Hindlimb muscle (tissue), 1 donor: ENCODE measurements at places on chromosomes 5 and 9. TPM values are rescaled to one million over a fixed set of nuclear protein-coding genes. Genes with fewer than 3 reads are reported as not detected.

GRCh38 chr9:92180669-92181181 is 65.5 kb upstream of the SPTLC1 start:
- no peak for DNase-seq

DNA sequence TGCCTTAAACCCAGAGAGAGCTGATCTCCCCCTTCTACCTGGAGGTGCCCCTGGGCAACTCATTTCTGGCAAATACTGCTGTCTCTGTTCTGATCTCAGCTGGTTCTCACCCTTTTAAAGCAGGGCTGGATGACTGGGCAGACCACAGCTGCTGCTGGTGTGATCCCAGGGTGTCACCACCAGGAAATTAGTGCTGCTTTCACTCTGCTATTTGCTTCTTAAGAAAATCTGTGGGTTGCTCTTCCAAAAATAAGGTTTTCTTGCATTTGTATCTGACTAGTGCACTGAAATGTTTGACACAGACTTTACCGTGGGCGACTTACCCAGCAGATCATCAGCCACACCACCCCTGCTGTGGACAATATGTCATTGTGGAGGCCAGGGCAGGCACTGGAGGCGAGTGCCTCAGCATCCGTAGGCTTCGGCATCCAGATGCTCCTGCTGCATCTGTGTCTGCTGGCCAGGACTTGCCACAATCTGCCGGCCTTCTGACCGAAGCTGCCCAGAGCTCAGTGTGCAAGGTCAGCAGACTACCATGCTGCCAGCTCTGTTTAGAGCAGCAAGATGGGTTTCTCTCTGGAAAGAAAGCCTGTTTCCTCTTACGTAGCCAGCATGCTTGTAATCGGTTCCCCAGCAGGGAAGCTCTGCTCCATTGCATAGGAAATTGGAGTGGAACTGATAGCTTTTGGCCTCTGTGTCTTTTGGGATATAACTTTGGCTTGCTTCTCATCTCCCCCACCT is 13.6 kb downstream of the ARHGAP26 start:
- peak; percentile 51 for DNase-seq

- no peak for DNase-seq
Measured at GRCh38 chr5:122201365-122201764, 72.0 kb downstream of the ZNF474 start.

DNA sequence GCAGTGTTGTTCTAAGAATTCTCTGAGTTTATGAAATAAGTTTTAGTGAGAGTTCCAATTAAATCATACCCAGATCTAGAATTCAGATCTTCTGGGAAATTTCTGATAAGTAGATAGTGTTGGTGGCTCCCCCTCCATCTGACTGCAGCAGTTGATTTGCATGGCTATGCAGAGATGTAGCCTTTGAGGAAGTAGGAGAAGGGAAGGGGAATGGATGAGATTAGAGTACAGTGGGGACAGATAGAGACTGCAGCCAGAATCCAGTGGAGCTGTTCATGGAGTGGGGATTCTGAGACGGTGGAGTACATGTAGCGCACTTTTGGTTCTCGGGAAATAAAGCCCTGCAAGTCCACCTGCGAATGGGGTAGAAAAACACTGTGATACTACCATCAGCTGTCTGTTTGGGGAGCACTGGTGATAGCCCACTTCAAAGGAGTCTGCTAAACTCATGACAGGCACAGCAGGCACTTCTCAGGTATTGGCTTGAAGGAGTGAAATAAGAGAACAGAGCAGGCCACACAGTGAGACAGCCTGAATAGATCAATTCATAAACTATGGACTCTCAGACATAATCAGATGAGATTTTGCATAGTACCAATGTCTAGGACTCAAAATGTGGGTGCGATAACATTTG is 96.8 kb downstream of the ALDH1A1 start:
- DNase-seq = no peak

DNA sequence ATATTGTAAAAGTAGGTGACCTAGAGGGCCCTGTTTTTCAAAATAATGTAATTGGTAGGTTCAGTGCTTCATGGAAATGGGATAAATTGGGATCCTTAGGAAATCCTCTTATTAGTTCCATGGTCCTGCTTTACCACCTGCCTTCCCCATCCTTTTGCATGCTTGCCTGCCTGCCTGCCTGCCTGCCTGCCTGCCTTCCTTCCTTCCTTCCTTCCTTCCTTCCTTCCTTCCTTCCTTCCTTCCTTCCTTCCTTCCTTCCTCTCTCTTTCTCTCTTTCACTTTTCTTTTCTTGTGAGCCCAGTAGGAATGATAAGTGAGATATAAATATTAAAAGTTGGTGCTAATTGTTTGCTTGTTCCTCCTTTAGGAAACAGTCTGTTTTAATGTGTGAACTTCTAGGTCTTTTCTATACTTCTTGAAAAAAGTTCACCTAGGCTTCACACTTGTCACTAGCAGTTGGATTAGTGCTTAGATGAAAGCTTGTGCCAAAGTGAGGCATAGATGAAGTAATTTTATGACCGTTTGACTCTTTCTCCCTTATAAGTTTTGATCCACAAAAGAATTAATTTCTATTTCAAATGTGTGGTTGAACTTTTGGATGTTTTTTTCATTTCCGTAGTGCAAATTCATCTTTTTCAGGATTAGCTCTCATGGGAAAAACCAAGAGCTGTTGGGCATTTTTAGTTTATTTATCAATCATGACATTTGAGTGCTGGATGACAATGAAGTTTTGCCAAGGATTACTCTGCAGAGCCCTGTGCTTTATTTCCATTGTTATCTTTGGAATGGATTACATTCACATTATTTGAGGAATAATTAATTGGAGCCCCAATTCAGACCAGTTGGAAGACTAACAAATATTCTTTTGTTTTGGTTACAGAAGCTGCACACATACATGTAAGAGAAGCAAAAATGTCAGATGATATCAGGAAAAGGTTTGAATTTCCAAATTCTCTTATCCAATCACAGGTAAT is 30.7 kb downstream of the FOCAD start:
- DNase-seq = no peak

- DNase-seq = no peak
Measured at GRCh38 chr9:87644659-87645058, 81.3 kb upstream of the CTSL start.

DNA sequence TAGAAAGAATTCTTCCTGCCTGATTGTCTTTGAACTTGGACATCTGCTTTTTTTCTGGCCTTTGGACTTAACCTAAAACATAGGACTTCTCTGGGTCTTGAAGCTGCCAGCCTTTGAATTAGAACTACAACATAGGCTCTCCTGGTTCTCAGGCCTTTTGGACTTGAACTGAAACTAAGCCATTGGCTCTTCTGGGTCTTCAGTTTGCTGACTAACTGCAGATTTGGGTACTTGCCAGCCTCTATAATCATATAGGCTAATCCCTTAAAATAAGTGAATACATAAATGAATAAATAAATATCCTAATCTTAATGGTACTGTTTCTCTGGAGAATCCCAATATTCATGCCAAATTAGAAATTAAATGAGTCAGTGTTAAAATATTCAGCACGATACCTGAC is 473.4 kb upstream of the PAPPA start:
- no peak for DNase-seq

- no peak for DNase-seq
Measured at GRCh38 chr9:126534431-126535186, 79.1 kb upstream of the LMX1B start.

DNA sequence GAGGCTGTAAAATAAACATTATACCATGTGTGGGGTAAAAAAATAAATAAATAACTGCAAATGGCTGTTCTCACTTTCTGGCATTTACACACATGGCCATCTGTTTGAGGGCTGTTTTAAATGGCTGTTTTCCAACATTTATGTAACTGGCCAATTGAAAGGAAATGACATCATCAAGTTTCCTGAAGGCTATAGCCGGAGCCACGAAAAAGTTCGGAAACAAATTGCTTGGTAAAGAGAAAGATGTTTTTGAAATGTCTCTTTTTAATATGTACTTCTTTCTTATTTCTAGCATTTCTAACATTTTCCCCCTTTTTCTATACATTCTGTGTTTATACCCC is 95.4 kb upstream of the DAB2 start:
- DNase-seq = peak; percentile 78

GRCh38 chr5:17748201-17748600 is 113.9 kb downstream of the TAF11L14 start:
- no peak for DNase-seq

Gene CANX
- 212 TPM for polyA plus RNA-seq

Gene CERCAM
- polyA plus RNA-seq = 114 TPM
